ENCODE measurements at places on chromosomes 1 and 21.

DNA sequence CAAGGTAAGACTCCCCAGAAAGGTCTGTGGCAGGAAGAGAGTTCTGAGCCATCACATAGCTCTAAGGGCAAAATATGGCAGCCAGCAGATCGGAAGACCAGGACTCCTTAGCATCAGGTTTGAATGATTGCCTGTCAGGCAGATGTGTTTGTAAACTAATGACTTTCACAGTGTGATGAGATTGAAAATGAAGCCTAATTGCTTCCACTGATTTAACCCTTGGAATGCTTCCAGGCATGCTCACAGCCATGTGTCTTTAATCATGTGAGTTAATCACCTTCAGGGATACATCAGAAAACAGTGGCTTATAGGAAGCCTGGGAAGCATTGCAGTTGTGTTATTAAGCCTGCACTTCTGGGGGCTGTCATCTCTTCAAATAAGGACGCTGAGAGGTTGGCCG is 82.8 kb downstream of the LRRC53 start:
- no peak for DNase-seq

DNA sequence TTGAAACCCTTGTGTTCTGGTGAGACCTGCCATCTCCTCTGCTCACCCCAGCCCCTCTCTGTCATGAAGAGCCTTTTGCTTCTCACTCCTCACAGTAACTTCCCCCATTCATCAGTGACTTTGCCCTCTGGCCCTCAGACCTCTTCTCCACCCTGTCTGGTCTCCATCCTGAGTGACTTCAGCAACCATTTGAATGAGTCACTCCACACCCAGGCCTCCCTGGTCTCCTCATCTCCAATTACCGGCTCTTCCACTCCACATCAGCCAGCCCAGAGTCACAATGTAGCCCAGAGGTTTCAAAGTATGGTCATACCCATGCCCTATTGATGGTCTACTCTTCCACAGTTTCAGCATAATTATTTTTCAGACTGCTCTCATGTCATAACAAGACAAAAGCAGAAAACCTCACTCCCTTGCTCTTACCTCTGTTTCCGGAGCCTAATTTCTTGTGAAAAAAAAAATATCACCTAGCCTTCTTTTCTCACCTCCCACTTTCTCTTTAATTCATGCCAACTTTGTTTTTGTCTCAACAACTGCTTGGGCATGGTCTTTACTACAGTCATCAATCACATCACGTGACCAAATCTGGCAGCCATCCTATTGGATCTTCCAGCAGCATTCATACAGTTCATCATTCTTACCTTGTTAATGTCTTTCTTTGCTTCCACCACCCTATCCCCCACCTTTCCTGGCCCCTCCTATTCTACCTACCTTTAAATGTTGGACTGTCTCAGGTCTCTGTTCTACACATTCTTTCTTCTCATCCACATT is 35.6 kb upstream of the NEK7 start:
- DNase-seq: no peak

DNA sequence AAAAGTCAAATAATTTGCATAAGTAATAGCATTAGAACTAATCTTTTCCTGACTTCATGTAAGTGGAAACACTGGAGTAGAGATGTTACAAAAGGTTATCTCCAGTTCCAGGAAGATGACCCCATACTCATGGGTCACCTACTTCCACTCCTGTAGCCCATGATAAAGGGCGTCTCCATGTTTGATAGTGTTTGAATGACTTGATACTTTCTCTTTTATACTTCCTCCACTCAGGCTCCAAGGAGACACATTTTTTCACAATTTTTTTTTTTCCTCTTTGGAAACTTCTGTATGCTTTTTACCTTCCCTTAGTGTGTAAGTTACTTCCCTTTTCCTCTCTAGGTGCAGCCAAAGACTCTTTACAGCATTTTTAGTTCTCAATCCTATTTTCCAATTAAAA is 382.1 kb upstream of the B3GALT2 start:
- DNase-seq: no peak

DNA sequence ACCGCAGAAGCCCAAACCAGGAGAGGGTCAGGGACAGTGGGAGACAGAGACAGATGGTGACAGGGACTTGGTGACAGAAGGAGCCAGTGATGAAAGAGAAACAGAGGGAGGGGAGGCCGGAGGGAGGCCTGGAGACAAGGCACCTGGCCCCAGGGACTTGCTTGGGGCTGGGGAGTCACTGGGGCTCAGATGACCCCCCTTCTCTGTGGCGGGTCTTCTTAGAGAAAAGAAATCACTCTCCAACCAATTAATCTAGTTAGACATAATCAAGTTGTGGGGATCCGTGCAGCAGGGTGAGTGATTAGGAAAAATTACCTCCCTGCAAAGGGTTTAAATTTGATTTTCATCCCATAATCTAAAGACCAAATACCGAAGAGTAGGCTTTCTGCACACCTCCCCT is 519.8 kb downstream of the PTPRU start:
- no peak for DNase-seq

DNA sequence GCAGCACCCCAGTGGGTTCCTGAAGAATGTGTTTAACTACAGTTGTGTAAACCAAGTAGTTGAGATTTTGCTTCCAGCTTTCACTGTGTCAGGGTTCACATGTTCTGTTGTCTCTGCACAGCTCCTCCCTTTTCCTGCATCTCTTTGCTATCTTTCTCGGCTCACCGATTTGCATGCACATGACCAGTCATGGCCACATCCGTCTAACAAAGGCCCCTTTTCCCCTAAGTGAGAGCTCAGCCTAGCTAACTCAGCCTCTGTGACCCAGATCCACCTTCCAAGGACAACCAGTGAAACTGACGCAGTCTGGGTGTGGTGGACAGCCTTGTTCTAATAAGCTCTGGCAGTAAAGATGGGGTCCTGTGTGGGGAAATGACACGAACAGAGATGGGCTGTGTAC is 101.1 kb downstream of the ZP4 start:
- no peak for DNase-seq

DNA sequence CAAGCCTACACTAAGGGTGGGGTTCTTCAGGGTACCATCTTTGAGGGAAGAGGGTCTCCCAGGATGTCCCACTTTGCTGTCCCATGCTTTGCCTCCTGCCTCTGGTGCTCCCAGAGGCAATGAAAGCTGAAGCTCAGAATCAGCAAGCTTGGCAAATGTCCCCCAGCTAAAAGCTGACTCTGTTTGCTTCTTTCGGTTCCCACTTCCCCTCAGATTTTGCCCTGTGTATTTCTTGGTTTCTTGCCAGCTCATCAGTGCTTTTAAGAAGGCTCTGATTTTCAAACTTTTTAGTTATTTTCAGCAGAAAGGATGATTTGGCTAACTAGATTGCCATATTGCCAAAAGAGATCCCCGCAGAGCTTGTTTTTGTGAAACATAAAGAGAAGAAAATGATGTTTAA is 33.1 kb upstream of the COG2 start:
- no peak for DNase-seq

GRCh38 chr1:234735916-234736315 is 125.9 kb upstream of the IRF2BP2 start:
- no peak for DNase-seq

DNA sequence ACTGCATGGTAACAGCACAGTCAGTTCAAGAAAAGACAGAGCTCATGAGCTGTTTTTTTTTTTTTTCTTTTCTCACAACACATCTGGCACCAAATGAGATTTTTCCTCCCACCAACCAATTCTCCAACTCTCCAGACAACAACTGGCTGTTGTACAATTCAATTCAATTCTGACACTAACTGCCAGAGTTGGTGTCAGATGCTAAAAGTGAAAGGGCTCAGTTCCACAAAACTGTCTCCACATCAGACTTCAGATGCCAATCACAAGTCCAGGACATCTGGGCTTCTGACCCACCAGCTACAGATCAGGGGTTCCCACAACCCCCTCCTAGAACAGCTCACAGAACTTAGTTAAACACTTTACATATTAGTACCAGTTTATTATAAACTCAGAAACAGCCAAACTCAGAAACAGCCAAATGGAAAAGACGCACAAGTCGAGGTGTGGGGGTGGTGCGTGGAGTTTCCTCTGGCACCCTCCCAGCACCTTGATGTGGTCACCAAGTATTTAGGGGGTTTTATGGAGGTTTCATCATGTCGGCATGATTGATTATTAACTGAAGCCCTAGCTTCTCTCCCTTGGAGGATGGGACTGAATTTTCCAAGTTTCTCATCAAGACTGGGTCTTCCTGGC is 39.2 kb upstream of the LRRC8D start:
- DNase-seq: no peak

GRCh38 chr1:65964123-65964522 is 171.4 kb downstream of the PDE4B start:
- no peak for DNase-seq

GRCh38 chr1:77089756-77090155 is 129.5 kb downstream of the PIGK start:
- no peak for DNase-seq

DNA sequence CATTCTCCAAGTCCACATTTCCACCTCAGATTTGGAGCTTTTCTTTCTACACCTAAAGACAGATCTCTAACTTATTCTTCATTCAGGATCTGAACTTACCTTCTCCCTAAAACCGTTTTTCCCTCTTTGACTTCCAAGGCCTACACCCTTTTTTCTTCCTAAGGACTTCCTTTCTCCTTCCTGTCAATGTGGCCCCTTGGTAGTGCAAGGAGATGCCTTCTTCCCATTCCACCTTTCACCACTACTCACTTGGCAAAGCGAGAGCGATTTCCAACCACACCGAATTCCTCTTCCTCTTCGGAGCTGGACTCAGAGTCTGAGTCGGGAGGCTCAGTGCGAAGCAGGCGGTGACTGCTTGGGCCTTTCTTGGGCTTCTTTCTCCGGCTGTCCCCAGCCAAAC is 1.3 kb downstream of the EFCAB14 start:
- DNase-seq: no peak
